ENCODE measurements at places on chromosomes 1 and 21. TPM values are rescaled to one million over a fixed set of nuclear protein-coding genes. Genes with fewer than 3 reads are reported as not detected.
A peak's percentile ranks its signal among the peaks of the same experiment; 100 is the strongest.

GRCh38 chr1:206668351-206668750, 16.4 kb upstream of the MAPKAPK2 start:
- no peak for DNase-seq

GRCh38 chr1:232940262-232940661, 10.1 kb upstream of the NTPCR start:
- DNase-seq: no peak

GRCh38 chr1:24955161-24955560, 25.1 kb upstream of the RUNX3 start:
- peak; percentile 77 for DNase-seq

DNA sequence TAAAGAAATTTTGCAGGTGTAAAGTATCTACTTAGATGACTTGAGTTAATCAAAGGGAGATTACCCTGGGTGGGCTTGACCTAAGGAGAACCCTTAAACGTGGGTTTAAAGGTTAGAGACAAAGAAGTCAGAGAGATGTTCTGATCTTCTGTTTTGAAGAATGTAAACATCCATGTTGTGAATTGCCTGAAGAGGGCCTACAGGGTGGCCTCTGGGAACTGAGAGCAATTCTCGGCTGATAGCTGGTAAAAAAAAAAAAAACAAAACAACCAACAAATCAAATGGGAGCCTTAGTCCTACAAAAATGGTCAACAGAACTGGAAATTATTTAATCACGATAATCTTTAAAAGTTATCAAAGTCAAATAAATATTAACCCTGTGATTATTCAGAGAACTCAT, 89.4 kb upstream of the BCL10 start:
- no peak for DNase-seq

- peak; percentile 77 for DNase-seq
Observed at GRCh38 chr1:156591432-156592157, at the start of gene NAXE. TSS of gene NAXE (plus strand) at chr1:156591776. CDS start at chr1:156591805, 29 bp downstream.

GNG4 gene
- total RNA-seq: 3.0 TPM

ZNF593OS gene
- total RNA-seq: not detected

- DNase-seq: no peak
Observed at GRCh38 chr1:1985375-1986050, 18.1 kb downstream of the CFAP74 start.

DNA sequence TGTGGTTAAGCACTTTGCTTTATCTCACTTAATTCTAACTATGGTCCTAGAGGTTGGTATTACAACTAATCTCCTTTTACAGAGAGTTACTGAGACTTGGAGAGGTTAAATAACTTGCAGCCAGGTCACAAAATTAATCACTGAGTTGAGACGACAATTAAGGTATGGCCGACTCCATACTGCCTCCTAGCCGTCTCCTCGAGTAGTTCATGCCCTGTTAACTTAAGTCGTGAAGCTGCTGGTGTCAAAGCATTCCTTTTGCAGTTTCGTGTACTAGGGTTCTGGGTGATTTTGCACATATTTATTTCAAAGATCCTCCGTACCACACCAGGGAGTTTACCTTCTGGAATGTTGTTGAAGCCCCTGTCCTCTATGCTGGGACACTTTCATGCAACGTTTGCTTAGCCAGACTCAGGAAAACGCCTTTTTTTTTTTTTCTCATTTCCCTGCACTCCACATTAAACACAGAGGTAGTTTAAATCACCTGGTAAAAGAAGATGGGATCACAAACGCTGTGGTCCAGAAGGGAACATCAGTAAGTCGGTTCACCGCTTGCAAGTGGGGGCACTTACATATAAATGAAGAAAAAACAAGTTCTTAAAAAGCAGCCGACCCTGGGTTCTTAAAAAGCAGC, 570 bp upstream of the NEK7 start:
- DNase-seq: peak; percentile 91

TDRD5 gene
- total RNA-seq: 0.12 TPM

DNA sequence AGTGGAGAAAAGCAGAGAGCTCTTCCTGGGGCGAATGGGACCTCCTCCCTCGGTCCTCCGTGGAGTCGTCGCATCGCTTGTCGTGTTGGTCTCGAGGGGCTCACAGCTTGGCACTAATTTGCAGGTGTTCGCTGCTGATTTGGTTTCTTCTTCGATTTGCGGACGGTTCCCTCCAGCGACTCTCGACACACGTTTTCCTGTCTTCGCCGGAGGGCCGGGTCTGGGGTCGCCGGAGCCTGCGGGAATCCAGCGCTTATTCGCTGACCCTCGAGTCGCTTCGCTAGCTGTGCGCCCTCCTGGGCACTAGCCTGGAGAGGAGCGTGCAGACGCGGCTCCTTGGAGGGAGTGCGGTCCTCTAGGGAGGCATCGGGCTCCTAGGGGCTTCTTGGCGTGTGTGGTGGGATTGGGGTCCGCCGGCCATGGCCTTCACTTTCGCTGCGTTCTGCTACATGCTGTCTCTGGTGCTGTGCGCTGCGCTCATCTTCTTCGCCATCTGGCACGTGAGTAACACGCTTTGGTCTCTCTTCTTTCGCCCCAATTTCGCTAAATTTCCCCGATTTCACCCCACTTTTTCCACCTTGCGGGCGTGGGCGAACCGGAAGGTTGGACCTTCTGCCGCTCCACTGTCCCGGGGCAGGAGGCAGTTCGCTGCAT, 766 bp downstream of the CNIH3 start:
- DNase-seq: no peak

NR1I3 gene
- total RNA-seq: not detected

- no peak for DNase-seq
Observed at GRCh38 chr1:95230768-95231191, 3.2 kb upstream of the RWDD3 start.

GRCh38 chr1:34859446-34860200, at the start of gene SMIM12:
TSS of gene SMIM12 (minus strand) at chr1:34859749. CDS start at chr1:34855977, 3,772 bp downstream.
- peak; percentile 95 for DNase-seq

MAP3K21 gene
- 24.2 TPM for total RNA-seq

PRR9 gene
- total RNA-seq: not detected

NUF2 gene
- total RNA-seq: 23.8 TPM

- DNase-seq: no peak
Observed at GRCh38 chr1:87243573-87243972, 85.1 kb upstream of the LMO4 start.

DMBX1 gene
- not detected for total RNA-seq

- DNase-seq: no peak
Observed at GRCh38 chr1:232788235-232788872, 16.9 kb upstream of the MAP10 start.

DNA sequence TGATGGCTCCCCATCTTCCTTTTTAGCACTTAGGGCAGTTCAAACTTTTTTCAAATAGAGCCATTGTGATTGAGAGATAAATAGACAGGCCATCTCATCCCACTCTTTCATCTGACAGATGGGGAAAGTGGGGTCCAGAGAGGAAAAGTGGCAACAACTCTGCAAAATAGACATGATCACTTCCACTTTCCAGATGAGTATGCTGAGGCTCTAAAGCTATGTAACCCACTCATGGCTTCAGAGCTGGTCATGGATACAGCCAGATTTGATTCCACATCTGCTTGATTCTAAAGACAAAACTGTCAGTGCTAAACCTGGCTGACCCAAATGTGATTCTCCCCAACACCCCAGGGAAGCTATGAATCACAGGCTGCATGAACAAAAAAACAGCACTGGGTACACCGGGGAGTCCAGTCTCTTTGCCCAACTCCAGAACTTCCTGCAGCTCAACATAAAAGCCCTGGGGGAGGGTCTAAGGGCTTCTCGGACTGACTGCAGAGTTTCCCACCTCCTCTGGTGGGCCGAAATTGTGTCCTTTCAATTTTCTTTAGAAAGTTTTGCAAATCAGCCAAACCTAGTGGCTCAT, 59.3 kb downstream of the PLPP3 start:
- DNase-seq: peak; percentile 8

- peak; percentile 98 for DNase-seq
Observed at GRCh38 chr1:200510228-200510623, 100.4 kb upstream of the ZNF281 start.

- DNase-seq: no peak
Observed at GRCh38 chr1:9703165-9703509, 51.6 kb downstream of the PIK3CD start.

TMPRSS2 gene
- not detected for total RNA-seq

GRCh38 chr1:150968491-150968890, 6.1 kb downstream of the CERS2 start:
- no peak for DNase-seq

DNA sequence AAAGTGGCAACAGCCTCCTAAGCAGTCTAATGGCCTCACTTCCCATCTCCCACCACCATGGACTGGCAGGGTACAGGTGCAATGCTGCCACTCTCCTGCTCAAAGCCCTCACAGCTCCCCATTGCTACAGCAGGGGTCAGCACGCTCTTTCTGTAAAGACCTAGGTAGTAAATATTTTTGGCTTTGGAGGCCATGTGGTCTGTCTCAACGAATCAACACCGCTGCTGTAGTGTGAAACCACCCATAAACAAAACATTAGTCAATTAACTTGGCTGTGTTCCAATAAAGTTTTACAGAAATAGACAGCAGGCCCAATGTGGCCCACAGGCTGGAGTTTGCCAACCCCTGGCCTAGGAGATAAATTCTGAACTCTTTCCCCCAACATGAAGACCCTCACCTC, 44.6 kb upstream of the TMEM125 start:
- DNase-seq: peak; percentile 45

FMO1 gene
- total RNA-seq: not detected

CHODL gene
- not detected for total RNA-seq

DNA sequence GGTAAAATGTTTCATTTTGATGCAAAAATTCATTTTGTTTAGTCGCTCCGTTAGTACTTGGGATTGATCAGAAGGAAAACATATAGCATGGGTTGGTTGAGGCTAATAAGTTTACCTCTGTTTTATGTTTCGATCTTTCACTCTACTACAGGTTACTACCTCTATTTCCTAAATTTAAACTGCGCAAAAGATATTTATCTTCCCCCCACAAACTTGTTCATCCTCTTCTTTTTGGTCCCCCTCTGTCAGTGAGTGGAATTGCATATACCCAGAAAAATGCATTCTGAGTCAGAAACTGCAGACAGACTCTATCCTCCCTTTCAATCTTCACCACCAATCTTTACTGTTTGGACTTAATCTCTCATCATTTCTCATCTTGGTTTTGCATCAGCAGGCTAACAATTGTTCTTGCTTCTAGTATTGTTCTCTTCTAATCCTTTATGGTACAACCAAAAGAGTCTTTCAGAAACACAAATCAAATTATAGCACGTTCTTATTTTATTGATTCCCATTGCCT, 316.0 kb upstream of the ADGRL4 start:
- DNase-seq: peak; percentile 1

GRCh38 chr1:224724566-224724965, 108.4 kb downstream of the CNIH3 start:
- DNase-seq: no peak

GRCh38 chr1:117013309-117013858, 11.8 kb downstream of the CD101 start:
- DNase-seq: no peak

KIAA1614 gene
- total RNA-seq: 0.66 TPM

S100A7 gene
- total RNA-seq: not detected

DNA sequence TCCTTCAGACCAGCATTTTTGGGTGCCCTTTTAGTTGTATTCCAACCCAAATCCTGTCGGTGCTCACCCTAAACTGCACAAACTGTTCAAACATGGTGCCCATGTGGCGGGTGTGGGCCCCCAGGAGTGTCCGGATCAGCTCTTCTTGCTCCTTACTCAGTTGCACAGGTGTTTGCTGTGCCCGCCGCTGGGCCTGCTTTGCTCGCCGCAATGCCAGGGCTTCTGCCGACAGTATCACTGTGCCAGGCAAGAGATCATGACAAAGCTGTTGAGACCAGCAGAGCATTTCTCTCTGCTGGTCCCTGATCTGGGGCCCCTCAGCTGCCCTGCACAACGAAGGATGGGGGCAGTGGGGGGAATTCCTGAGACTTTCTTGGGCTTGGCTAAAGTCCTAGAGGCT, 4.9 kb downstream of the NR1I3 start:
- DNase-seq: no peak

FLG2 gene
- total RNA-seq: not detected

GRCh38 chr1:222521299-222522104, 26.4 kb downstream of the HHIPL2 start:
- DNase-seq: peak; percentile 93

DNA sequence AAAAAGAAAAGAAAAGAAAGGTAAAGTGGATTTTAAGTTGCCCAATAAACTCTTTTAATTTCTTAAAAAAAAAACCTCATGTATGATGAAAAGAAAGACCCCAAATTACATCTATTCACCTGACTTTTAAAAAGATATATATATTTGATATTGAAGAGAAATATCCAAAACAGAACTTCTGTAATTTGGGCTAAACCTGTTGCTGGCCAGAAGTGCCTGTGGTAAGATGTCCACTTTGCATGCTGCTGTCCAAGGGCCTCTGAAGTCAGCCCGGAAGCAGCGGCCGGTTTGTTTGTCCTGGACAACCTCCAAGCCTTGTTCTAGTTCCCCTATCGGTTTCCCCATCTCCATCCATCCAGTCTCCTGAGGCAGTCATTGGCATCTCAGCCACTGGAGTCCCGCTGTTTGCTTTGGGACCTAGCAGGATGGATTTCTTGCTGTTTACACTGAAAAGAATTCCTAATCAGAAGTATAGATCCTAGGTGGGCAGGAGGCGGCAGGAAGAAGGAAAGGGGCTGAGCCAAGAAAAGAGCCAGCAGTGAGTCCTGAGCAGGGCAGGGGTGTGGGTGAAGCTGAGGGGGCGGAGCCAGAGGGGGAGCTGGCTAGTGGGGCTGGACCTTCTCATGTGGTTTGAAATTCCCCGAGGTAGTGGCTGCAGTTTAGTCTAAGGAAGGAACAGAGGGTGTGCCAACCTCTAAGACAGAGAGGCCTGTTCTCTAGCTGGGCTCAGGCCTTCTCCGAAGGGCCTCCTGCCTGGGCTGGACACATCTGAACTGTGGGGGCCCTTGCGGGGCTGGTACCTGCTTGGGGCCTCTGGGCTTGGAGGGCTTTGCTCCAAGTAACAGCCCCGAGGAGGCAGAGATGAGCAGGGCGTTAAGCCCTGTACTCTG, 3.3 kb downstream of the NCMAP start:
- DNase-seq: peak; percentile 87

DNA sequence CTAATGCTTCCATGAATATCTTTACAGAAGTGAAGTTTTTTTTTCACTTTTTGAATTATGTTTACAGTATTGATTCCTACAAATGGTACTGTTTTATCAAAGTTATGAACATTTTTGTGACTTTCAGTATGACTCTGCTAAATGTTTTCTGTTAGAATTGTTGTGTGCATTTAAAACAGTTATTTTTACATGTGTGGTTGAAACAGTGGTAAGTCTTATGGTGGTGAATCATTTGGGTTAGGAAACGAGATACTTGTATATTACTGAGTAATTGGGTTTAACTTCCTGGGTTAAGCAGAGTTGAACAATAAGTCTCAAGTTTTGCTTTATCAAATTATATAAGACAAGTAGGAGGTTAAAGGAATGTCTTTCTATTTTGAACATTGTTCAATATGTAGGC, 66.8 kb downstream of the VPS13D start:
- peak; percentile 12 for DNase-seq

DNA sequence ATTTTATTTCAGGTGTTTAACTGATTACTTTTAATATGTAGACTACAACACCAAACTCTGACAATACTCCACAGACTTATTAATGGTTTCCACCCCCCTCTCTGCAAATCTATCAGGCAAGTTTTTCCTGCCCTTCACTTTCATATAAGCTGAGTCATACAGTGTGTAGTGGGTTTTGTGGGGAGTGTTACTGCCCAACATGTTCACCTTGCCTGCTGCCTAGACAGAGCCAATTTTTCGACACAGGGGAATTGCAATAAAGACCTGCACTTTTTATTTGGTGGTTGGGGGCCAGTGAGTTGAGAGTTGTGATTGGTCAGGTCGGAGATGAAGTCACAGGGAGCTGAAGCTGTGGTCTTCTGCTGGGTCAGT, 119.7 kb downstream of the PPIAL4G start:
- no peak for DNase-seq

All from MCF 10A (cell line).